Stimulated activated CD4-positive, alpha-beta T cell treated with anti-CD3 and anti-CD28 coated beads, Interleukin-4, amount 100 ng/mL, for 1 hour (primary cell): ENCODE measurements at places on chromosomes 6 and 20.

GRCh38 chr20:13037727-13038126 is 29.0 kb downstream of the SPTLC3 start:
- DNase-seq: no peak

DNA sequence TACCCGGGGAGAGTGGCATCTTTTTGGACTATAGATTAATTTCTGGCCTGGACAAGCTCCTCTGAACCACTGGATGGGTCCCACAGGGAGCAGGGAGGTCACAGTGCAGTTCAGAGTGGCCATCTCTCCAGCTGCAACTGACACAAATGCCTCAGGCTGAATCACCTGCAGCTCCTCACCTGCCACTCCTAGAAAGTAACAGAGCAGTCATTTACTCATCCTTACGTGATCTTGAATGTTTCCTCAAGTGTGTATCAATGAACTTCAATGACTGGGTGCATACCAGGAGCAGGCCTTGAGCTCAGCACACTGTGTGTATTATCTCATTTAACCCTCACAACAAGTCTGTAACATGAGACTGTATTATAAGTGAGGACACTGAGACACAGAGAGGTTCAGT is 40.0 kb upstream of the SIRPG start:
- no peak for DNase-seq

DNA sequence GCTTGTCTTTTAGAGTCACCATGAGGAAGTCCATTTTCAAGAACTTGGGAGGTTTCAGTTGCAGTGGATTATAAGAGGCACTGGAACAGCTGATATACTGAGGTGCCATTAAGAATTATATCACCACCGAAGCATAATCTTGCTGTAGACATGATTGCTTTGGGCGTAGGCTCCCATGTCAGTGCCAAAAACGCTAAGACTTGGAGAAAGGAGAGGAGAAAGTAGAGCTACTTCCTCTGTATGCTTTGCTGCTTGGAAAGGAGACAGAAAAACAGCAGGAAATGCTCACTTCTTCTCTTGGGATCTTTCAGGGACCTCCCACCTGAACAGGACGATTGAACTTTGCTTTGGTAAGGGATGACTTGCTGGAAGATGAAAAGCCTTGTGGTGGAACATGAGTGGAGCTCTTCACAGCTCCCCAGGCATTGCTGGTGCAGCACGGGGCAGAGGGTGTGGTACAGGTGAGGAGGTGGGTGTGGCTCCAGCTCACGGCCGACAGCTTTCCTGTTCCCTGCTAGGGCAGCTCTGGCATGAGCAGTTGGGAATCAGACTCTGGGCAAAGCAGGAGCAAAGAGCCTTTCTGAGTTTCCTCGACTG is 190.4 kb upstream of the JAG1 start:
- DNase-seq: no peak

DNA sequence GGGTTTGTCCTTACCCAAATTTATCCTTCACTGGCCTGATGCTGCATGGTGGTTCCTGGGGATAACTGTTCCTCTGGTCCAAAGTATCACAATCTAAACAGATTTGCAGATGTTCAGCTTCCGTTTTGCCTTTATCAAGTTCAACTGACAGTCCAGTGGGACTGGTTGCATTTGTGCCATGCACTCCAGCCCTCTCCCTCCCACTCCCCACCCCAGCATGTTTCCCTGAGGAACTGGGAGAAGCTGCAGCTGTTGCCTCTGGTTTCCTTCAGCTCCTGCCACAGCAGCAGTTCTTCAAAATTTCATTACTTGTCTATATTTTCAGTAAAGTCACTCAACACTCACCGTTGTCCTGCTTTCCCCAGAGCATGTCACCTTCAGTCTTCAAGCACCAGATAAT is 39.5 kb upstream of the KIF16B start:
- no peak for DNase-seq

DNA sequence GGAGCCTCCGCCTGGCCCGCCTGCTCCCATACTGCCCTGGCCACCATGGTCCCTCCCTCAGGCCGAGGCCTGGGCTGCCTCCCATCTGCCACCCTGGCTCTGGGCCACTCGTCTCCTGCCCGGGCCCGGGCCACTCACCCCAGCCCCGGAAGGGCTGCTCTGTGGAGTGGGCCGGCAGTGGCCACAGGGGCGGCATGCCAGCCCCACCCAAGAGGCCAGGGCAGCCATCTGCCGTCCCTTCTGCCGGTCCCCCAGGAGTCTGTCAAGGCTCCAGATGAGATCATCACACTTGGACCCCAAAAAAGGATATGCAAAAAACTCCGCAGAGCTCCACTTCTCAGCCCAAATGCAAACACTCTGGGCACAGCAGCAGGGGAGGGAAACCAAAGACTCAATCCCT is 23.8 kb upstream of the TLDC2 start:
- DNase-seq: no peak

DNA sequence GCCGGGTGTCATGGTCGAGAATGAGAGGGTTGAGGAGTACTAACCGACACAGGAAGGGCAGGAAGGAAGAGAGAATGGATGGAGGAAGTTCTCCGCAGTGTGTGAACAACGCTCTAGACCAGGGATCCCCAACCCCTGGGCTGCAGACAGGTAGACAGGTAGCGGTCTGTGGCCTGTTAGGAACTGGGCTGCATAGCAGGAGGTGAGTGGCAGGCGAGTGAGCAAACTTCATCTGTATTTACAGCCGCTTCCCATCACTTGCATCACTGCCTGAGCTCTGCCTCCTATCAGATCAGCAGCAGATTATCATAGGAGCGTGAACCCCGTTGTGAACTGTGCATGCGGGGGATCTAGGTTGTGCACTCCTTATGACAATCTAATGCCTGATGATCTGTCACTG is 62.0 kb downstream of the SULF2 start:
- no peak for DNase-seq

GRCh38 chr20:38043512-38044300 is 10.2 kb downstream of the RPRD1B start:
- peak; percentile 35 for DNase-seq

GRCh38 chr20:62666736-62667529 is 24.6 kb downstream of the SLCO4A1 start:
- DNase-seq: no peak

GRCh38 chr6:108127826-108128225 is 38.0 kb upstream of the NR2E1 start:
- no peak for DNase-seq

DNA sequence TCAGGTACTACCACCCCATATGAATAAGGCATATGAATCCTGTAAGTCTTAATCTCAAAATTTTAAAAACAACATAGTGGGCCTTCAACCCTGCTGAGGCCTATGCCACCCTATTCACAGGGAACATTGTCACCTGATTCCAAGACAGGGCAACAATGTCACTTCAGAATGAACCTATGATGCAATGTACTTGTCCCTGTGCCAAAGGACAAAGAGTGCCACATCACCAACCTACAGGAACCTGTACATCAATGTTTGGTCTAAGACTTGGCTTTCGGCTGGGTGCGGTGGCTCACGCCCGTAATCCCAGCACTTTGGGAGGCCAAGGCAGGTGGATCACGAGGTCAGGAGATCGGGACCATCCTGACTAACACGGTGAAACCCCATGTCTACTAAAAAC is 318.5 kb upstream of the JARID2 start:
- no peak for DNase-seq

DNA sequence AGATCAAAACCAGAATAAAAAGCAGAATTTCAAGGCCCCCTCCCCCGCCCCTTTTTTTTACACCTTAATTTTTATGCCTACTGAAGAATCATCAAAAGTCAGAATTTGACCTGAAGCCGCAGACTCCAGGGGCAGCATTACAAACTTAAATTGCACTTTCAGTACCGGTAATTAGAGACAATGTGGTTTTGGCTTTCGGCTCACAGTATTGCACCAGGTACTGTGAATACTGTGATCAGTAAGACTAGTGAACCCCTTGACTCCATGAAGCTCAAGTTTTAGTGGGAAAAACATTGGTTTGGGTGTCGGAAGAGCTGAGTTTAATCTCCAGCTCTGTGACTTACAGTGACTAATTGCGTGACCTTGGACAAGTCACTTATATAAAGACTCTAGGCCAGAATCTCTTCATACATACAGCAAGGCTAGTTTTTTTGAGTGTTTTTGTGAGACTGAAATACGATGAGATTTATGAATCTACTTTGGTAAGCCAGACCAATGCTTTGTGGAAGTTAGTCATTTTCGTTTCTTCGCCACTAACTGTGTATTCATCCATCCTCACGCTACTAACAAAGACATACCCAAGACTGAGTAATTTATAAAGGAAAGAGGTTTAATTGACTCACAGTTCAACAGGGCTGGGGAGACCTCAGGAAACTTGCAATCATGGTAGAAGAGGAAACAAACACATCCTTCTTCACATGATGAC is 114.7 kb downstream of the SASH1 start:
- DNase-seq: no peak

DNA sequence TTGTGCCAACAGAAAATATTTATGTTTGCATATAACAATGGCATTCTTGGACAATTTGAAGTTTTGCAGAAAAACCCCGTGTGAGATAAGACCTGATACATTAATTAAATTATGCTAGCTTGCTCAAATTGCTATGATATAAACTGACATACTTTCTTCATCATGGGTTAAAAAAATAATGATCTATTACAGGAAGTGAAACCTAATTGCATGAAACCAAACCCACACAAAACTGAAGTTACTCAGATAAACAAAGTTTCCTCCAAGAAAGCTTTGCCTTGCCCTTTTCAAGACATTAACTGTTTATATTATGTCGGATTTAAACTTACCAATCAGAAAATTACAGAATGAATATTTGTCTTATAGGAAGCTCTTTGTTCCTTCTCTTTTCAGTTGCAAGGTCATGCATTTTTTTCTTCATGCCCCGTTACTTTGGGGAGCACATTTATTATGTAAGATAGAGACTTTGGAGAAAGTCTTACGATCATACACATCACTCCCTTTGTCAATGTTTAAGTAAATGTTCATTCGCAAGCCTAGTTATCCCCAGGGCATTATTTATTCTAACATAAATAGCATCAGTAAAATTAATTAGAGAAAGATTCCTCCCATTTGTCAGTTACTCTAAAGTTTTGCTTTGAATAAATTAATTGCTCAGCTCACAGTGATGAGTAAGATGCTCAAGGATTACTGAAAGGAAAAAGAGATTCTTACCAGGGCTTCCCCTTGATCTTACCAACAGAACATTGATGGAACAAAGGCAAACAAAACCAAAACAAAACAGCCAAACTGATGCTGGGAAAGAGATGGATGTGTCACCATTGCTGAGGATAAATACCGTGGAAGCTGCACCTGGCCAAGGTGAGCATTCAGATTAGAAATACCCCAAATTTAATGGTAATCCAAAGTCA is 14.8 kb upstream of the TMEM244 start:
- DNase-seq: no peak

- no peak for DNase-seq
Observed at GRCh38 chr20:25452333-25452732, 44.9 kb downstream of the GINS1 start.

GRCh38 chr6:109318328-109318876 is 63.9 kb downstream of the CD164 start:
- DNase-seq: no peak

- DNase-seq: no peak
Observed at GRCh38 chr6:165744555-165745228, 81.7 kb upstream of the PDE10A start.
